ENCODE measurements at places on chromosomes 16 and 17. TPM values are rescaled to one million over a fixed set of nuclear protein-coding genes. Genes with fewer than 3 reads are reported as not detected.

DNA sequence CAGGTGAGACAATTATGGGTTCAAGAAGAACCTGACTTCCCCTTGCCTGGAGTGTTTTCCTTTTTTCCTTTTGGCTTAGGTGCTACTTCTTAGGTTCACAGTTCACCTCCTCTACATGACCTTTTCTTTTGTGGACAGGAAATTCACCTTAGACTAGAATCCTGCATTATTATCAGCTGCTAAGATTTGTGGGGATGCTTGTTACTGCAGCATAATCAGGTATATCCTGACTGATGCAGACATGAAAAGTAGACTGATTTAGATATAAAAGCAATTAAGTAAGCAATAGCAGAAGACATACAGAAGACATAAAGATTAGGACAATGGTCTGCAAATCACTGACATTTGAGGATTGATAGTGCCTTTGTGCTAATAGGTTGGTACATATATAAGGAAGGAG, 168.3 kb downstream of the SALL1 start:
- DNase-seq, result no peak

DNA sequence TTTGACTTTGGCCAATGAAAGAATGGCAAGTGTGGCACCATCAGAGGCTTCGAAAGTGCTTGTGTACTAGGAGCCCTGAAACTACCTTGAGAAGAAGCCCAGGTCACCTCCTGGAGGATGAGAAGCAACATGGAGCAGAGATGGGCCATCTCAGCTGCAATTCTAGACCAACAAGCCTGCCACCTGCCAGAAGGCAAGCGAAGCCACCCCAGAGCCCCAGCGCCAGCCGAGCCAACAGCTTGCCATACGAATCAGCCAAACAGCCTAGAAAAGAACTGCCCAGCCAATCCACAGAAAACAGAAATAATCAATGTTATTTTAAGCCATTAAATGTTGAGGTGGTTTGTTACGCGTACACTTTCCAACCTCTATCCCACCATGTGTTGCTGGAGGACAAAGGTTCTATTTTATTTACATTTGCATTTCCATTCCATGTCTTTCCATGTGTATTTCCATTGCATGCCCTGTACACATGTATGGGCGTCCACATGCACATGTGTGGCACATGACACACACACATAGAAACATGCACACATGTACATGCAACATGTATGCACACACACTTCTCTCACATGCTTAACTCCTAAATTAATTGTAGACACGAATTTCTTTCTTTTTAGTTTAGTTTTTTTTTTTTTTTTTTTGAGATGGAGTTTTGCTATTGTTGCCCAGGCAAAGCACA, 144.3 kb upstream of the TNRC6C start:
- DNase-seq, result peak; percentile 57

DNA sequence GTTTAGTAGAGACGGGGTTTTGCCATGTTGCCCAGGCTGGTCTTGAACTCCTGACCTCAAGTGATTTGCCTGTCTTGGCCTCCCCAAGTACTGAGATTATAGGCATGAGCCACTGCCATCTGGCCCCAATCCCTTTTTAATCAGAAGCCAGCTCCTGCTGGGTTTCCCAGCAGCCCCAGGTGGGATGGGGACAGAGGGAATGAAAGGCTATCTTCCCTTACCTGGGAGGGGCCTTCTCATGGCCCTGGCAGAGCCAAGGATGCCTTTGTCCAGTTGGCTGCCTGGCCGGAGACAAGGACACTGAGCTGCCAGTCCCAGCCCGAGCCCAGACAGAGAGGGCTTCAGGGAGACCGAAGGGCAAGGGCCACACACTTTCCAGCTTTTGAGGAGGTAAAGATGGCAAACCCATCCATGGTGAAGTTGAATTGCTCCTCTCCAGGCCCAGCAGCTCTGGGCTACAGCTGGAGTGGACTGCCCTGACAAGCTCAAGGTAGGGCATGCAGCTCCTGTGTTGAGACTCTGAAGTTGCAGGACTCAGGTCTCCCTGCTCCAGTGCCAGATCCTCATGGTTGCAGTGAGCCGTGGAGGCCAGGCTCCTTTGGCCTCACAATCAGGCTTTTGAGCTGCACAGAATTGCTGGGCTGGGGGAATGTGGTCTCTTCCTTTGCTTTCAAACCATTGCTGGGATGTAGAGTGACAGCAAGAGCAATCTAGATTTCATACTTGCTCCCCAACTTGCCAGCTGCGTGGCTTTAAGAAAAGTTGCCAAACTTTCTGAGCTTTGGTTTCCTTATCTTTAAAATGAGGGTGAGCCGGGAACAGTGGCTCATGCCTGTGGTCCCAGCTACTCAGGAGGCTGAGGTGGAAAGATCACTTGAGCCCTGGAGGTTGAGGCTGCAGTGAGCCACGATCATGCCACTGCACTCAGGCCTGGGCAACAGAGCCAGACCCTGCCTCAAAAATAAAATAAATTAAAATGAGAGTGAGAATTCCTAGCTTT, 44.5 kb upstream of the IL34 start:
- no peak for DNase-seq

DNA sequence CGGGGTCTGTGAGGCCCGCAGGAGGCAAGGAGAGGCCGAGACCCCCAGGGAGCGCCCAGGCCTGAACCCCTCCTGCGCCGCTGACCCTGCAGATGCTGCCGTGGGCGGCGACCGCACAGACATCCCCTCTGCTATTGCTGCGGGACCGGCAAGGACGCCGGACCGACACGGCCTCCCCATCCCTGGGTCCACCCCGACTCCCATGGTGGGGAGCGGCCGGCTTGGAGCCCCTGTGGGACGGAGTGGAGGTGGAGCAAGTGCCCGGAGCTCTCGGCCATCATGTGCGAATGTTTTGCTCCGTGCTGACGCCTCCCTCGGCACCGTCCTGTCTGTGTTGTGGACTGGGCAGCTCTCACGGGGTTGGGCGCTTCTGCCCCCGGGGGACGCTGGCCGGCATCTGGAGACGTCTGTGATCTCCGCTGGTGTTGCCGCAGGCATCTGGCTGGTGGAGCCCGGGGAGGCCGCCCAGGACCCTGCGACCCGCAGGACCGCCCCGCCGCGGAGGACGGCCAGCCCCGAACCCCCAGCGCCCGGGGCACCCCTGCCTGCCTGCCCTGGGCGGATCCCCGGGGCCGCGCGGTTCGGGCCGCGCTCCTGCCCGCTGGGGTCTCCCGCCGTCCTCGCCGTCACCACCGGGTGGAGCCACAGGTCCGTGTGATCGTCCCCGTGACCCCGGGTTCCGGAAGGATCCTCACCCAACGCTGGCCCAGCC, 12.8 kb upstream of the GNG13 start:
- DNase-seq, result no peak

GRCh38 chr16:2986623-2987188, 6.5 kb upstream of the PKMYT1 start:
- DNase-seq, result no peak

GRCh38 chr17:21039839-21040575, 2.8 kb downstream of the USP22 start:
- no peak for DNase-seq

DNA sequence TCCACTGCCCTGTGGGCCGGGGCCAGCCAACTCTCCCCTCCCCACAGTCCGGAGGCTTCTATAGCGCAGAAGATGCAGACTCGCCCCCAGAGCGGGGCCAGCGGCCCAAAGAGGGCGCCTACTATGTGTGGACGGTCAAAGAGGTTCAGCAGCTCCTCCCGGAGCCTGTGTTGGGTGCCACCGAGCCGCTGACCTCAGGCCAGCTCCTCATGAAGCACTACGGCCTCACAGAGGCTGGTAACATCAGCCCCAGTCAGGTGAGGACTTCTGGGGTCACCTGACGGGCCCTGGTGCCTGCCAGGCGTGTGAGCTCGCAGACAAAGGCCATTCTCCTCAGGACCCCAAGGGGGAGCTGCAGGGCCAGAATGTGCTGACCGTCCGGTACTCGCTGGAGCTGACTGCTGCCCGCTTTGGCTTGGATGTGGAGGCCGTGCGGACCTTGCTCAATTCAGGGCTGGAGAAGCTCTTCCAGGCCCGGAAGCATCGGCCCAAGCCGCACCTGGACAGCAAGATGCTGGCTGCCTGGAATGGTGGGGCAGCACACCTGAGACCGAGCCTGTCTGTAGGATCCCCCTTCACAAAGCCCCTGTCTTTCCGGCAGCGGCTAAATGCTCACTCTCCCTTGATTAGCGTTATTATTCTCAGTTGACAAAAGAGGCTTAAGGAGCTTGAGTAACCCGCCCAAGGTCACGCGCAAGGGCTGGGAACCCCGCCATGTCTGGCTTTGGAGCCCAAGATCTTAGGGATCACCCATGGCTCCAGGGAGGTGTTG, 3.9 kb downstream of the SPATA20 start:
- DNase-seq, result peak; percentile 92

GRCh38 chr17:69050999-69051775, 9.5 kb downstream of the ABCA9 start:
- no peak for DNase-seq

GRCh38 chr17:51610834-51611233, 350.5 kb downstream of the UTP18 start:
- DNase-seq, result no peak

DNA sequence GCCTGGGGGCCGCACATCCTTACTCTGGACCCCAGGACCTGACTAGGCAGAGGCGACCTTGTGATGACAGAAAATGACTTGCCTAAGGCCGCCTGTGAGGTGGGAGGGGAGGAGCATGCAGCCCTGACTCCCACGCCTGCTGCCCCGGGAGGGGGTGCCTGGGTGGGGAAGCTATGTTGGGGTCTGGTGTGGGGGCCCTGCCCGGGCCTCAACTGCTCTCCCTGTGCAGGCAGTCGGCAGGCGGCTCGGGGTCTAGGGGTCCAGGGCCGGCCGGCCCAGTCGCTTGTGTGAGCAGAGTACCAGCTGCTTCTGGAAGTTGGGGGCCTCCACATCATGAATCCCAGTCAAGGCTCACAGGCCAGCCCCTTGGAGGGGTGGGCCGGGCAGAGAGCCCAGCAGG, 48.1 kb downstream of the PRMT7 start:
- no peak for DNase-seq

- DNase-seq, result no peak
Observed at GRCh38 chr17:29483503-29483902, 83.3 kb downstream of the ABHD15 start.

- no peak for DNase-seq
Observed at GRCh38 chr16:87939562-87940423, 3.5 kb upstream of the CA5A start.

GRCh38 chr16:79151-80054, 1.4 kb downstream of the MPG start:
- DNase-seq, result no peak

- no peak for DNase-seq
Observed at GRCh38 chr17:16377941-16378341, 3.0 kb upstream of the UBB start.

DNA sequence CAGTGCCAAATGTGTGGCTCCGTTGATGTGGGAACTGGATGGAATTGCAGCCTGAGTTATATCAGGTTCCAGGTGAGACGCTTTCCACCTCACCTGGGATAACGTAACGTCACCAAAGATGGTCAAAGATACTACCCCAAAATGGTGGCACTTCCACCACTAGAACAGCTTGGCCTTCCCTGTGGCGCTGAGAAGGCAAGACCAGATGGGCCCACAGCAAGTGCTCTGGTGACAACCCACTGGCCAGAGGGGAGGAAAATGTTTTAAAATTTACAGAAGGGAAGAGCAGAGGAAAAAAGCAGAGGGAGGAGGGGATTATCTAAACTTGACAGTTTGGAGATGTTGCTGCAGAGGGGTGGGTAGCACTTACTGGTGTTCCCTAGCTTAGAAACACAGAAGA, 7.5 kb upstream of the ITGA2B start:
- DNase-seq, result no peak

GRCh38 chr16:12515746-12516145, 287.9 kb downstream of the CPPED1 start:
- no peak for DNase-seq

GRCh38 chr16:65608455-65608854, 486.6 kb upstream of the CDH11 start:
- DNase-seq, result no peak

- DNase-seq, result no peak
Observed at GRCh38 chr17:64218066-64218465, 45.0 kb downstream of the TEX2 start.

DNA sequence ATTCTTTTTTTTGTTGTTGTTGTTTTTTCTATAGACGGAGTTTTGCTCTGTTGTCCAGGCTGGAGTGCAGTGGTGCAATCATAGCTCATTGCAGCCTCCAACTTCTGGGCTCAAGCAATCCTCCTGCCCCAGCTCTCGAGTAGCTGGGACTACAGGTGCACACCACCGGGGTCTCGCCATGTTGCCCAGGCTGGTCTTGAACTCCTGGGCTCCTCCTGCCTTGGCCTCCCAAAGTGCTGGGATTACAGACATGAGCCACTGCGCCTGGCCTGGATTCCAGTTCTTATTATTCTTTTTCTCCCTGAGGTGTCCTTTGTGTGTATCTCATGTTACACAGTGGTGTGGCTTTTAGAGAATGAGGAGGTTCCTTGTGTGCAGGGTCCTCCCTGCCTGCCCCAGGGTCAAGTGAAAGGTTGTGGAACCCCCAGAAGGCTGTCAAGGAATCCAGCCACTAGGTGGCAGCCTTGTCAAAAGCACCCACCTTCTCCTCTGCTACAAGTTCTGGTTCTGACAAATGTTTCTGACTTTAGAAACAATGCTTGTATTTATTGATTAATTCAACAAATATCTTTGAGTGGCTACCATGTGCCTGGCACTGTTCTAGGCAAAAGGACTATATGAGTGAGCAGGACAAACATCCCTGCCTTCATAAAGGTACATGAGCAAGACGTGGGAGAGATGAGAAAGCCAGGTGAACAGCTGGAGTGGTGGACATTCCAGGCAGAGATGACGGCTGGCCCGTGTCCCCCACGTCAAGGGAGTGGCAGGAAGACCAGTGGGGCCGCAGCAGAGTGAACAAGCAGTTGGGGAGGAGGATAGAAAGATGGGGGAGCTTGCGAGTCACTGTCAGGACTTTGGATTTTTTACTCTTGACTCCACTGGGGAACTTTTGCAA, 112.4 kb downstream of the SPECC1 start:
- peak; percentile 77 for DNase-seq

DNA sequence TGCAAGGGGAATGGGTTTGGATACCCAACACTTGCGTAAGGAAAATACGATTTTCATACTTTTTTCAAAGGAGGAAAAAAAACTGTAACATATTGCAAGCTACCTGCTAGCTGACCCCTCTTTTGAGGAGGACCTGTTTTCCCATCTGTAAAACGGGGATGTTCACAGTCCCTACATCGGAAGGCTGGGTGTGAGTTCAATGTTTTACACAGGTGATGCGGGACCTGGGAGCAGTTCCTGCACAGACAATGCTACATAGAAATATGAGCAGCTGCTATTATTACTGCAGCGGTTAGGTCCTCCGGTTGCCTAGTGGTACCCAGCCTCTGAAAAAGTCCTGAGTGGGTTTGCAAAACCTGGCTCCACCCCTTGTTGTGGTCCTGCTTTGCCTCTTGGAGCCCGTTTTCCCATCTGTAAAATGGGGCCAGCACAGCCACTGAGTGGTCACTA, 3.5 kb downstream of the SOCS1 start:
- no peak for DNase-seq

Gene AURKB
- total RNA-seq, result 0.81 TPM

Gene KRT27
- not detected for total RNA-seq

Gene P2RX5
- 1.3 TPM for total RNA-seq

Gene ALOX15B
- total RNA-seq, result 1.0 TPM

Gene COL1A1
- total RNA-seq, result 400 TPM

Gene AFMID
- 36.5 TPM for total RNA-seq

Gene NLRP1
- total RNA-seq, result 35.2 TPM

Gene GPS2
- total RNA-seq, result 55.6 TPM

All from aorta (tissue), 5 donors.